ENCODE measurements at places on chromosomes 7 and 10.

DNA sequence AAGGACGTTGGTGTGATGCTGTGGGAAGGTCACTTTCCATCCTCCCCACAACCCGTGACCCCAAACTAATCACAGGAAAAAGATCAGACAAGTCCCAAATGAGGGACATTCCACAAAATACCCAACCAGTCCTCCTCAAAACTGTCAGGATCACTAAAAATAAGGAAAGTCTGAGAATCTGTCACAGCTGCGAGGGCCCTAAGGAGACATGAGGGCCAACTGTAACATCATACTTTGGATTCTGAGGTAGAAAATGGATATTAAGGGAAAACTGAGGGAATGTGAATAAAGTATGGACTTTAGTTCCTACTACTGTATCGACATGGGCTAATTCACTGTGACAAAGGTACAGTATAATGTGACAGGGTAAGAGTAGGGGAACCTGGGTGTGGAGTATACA, 85.1 kb upstream of the FAM20C start:
- DNase-seq = no peak

DNA sequence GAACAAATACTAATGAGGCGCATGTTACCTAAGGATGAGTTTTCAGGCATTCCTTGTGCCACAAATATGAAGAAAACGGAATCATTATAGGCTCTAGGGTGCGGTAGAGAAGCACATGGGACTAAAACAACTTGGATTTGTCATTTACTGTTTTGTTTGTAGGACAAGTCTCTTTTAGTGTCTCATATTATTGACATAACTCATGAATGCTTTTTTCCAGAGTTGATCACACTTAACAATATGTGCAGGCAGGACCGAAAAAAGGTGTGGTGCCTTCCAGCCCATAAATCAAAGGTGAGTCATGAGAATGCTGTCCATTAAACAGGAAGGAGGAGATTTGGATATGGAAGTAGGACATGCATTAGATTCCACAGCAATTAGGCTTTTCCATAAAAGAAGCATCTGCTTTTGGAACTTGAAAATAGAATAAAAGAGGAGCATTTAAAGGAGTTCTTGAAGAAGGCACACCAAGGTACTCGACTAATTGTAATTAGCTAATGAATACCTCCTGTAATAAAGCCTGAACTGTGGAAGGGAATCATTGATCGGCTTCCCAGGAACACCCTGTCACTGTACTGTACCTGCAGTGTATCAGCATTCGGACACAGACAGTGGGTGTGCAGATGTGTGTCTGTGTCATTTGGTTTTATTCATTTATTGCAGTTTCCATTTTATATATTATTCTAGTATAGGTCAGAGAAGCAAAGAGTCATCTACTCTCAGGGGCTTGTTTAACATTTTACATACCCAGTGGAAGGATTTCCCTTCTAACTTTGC, 119.7 kb upstream of the KLF14 start:
- DNase-seq = no peak

GRCh38 chr10:96752375-96752774, 32.1 kb upstream of the PIK3AP1 start:
- DNase-seq = no peak

DNA sequence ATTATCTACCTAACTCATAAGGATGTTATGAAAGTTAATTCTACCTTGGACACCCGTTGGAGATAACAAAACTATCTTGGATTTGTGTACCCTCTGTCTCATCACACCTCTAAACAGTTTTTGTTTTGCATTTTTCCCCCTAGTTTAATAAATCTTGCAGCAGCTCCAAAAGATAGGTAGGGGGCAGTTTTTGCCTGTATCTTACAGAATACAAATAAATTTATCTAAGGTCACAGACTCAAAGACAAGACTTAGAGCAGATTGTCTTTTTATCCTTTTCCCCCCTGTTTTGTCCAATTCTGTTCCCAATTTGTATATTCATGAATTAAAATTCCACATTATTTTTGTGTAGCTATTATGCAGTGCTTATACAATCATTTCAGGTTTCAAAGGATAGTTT, 5.0 kb upstream of the SORCS1 start:
- no peak for DNase-seq

DNA sequence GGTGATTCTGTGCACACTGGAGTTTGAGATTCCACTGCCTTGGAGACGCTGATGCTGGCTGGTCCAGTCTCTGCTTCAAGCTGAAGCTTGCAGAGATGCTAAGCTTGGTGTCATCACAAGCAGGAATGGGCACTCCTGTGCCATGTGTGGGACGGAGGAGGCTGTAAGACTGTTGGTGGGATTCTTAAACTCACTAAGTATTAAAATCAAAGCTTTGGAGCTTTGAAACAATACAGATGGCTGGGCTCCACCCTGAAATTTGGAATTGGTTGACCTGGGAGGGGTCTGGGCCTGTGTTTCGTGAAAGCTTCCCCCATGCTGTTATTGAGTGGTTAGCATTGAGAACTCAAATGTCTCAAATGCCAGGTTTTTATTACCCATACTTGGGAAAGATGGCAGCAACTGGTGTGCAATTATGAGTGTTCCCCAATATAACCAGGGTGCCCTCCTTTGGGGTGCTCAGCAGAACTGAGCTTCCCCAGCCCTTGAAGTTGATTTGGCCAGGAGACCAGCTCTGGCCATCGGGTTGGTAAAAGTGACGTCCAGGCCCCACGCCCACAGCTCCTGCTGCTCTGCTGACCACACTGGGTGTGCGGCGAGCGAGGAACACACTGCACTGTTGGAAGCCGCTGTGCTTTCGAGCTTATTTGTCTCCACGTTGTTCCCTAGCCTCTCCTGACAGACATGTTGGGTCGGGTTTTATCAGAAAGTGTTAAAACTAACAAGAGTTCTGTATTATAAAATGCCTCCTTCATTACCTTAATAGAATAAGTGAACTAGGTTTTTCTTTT, 377.7 kb downstream of the GLRX3 start:
- DNase-seq = no peak

DNA sequence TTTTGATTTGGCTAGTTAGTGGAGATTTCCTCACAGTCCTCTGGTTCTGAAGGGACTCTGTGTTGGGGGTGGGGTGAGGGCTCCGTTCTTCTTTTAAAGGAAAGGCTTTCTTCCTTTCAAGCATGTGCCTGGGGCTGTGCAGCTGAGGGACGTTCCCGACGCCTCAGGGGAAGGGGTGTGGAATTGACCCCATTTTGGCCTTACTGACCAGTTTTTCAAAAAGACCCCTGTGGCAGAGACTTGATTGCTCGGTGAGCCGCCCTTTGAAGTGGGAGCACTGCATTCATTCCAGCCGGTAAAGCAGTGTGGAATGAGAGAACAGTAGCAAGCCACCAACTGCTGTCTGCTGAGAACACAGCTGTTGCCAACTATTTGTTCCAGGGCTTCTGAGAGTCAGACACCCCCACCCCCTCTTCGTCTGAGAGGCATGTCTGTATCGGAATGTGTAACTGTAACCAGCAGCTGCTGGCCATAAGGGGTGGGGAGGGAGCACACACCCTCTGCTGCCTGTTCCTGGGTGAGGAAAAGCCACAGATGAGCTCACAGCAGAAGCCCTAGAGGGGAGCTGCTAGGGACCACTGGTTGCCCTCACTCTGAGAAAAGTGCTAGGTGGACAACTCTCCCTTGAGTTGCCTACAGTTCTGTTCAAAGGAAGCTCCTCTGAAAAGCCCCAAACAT, 33.2 kb downstream of the WBP1L start:
- DNase-seq = peak; percentile 73
